Psoas muscle (tissue), 8 donors: ENCODE measurements at places on chromosomes 5 and 9. TPM values are rescaled to one million over a fixed set of nuclear protein-coding genes. Genes with fewer than 3 reads are reported as not detected.
A peak's percentile ranks its signal among the peaks of the same experiment; 100 is the strongest.

DNA sequence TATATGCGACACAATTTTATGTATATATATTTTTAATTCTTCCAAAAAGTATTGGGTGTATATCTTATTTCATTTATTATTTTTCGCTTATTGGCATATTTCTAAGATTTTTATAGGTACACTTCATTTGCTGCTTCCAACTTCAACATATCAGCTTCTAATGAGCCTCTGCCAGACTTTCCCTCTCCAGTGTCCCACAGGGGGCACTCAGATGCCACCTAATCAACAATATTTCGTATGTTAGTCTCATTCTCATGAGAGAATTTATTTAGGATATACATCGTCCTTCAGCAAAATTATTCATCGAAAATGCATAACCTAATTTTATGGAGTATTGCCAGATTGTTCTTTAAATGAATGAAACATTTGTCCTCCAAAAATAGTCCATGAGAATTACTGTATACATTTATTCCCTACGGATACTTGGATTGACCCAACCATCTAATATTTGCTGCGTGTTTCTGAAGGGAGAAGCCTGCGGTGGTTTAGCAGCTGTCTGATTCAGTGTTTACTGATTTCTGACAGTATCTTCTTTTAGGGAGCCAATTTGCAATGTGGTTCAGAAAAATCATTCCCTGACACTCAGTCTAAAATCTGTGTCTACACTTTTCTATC lies 100.6 kb upstream of the SELENOP start:
- no peak for DNase-seq

DNA sequence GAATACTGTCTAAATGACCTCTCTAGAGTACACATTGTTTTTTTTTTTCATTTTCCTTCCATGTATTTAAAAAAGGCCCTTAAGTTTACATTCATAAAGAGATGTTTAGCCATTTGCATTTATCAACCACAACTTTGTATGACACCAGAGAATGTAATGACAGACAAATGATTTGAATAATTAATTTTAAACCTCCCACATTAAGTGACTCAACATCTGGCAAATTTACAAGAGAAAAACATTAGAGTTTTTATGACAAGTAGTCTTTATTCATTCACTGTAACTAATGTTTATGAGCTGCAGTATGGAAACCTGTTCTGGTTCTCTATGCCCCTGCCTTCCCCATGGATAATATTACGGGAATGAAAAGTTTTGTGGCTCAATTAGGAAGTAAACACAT lies 1093.8 kb upstream of the CDH9 start:
- no peak for DNase-seq

DNA sequence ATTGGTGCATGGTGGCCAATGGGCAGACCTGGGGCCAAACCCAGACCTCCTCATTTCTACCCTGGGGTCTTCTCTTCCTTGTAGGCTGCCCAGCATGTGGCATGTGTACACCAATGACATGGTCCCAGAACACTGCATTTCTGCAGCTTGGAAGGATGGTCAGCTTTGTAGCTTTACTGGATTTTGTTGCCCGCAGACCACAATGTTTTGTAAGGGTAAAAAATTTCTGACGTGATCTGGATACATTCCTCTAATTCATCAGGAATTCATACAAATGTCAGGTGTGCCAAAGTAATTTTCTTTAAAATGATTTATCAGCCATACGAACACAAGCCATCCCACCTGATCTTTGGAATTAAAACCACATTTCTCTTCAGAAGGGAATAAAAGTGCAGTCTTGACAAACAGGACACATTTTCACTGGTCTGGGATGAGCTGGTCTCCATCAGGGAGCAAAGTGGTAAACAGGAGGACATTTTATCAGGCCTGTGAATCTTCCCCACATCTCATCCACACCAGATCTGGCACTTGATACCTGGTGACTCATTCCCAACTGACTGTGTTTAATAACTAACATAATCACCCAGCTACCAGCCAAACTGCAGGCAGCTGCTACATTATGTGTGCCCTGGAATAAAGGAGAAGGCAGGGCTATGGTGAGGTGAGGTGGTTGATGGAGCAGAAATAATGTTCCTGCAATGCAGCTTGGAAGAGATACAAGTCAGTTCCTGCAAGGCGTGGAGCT lies 103.9 kb downstream of the SPOCK1 start:
- no peak for DNase-seq

DNA sequence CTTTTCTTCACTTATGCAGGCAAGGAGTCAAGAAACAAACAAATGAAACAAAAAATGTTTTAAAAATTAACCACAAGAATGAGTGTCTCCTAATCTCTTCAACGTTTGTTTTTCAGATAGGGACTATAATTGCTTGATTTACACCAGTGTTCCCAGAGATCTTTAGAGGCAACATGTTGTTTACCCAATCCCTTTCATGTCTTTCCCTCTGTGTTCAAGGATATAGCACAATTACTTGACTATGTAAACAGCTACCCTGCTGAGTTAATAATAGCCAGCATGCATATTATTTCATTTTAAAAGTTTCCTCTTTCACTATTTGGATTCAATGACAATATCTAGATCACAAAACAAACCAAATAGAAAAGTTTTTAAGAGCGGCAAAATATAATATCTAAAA lies 25.1 kb upstream of the SHISAL2B start:
- DNase-seq = no peak

GRCh38 chr5:553874-554273 lies 29.6 kb upstream of the SLC9A3 start:
- no peak for DNase-seq

- no peak for DNase-seq
Measured at GRCh38 chr9:135332979-135333748, 146.4 kb upstream of the PPP1R26 start.

DNA sequence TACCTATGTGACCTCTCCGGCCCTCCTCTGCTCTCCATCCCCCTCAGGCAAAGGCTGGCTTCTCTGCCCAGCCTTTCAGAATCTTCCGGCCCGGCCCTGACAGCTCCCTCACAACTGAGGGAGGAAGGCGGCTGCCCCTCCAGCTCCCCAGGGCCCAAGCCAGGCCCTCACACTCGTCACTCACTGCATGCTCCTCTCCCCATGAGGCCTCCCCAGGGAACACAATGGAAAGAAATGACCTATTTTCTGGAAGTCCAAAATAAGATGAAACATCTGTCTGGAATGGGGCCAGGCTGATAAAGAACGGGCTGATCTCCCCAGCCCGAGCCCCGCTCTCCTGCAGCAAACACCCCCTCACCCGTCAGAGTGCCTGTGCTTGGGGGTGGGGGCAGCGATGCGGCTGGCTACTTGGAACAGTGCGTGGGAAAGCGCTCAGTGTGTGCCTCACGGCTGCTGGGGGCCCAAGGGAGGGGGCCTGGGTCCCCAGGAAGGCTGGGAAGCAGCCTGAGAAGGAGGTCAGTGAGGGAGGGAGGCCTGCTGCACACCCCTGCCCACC lies 11.3 kb downstream of the PDGFRB start:
- DNase-seq = peak; percentile 73

DNA sequence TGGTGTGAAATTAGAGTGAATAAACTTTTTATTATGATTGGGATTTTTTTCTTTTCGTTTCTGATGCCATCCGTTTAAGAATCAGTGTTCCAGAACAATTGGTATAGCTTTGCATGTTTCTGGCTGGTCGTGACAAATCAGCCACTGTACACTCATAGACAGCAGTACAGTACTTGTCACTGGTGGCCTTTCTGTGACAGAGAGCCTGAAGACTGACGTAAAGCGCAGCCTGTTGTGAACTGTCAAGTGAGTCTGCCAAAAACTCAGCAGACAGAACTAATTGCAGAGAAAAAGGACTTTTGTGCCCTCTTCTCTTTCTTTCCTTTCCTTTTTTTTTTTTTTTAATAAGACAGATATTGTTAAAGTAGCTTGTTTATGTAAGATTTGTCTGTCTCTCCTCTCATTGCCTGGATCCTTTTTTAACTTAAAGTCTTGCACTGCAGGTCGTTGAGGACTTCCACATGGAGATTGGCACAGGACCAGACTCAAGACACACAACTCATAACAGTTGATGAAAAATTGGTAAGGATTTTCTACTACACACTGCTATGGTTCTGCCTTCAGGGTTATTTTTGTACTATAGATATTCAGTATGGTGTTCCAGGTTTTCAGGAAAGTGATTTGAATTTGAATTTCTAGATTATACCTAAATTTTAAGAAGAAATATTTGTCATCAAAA lies 42.7 kb downstream of the NDUFS4 start:
- DNase-seq = no peak

DNA sequence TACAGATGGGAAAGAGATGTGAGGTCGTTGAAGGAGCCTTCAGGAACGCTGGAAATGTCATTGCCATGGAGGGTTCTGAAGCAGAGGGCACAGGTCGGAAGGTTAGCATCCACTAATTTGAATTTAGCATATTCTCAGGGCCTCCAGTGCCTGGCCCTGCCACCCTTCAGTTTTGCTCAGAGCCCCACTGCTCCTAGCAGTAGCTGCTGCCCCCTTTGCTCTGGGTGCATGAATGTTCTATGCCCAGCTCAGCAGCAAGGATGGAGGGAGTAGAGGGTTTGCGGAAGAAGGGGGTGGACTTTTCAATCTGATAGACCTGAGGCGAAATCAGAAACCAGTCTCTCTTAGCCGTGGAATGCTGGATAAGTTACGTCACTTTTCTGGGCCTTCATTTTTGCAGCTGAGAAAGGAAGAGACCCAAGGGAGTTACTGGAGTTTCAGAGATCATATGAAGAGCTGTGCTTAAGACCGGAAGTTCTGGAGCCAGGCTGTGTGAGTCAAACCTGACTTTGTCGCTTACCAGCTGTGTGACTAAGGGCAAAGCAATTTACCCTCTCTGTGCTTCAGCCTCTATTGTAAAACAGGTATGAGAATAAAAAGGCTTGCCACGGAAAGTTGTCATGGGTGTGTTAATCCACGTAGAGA lies 133.2 kb upstream of the PANK3 start:
- no peak for DNase-seq

DNA sequence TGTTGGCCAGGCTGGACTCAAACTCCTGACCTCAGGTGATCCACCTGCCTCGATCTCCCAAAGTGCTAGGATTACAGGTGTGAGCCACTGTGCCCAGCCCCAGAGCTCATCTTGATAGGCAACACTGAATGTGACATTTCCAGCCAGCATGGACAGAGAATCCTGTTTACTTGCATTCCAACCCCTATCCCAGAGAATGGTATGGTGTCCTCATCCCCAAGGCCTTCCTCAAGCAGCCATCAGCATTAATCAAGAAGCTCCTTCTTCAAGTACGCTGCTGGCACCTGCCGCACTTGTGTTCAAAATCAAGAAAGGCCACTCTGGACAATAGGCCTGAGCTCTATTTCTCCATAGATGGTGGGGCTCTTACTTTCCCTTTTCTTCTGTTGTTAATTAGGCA lies 40.2 kb downstream of the STARD4 start:
- DNase-seq = no peak

The MAPK9 gene
- total RNA-seq = 35.9 TPM

The ST8SIA4 gene
- 2.5 TPM for total RNA-seq

The DMRTA1 gene
- 0.57 TPM for total RNA-seq
